ENCODE measurements at places on chromosomes 2 and 18. TPM values are rescaled to one million over a fixed set of nuclear protein-coding genes. Genes with fewer than 3 reads are reported as not detected.

DNA sequence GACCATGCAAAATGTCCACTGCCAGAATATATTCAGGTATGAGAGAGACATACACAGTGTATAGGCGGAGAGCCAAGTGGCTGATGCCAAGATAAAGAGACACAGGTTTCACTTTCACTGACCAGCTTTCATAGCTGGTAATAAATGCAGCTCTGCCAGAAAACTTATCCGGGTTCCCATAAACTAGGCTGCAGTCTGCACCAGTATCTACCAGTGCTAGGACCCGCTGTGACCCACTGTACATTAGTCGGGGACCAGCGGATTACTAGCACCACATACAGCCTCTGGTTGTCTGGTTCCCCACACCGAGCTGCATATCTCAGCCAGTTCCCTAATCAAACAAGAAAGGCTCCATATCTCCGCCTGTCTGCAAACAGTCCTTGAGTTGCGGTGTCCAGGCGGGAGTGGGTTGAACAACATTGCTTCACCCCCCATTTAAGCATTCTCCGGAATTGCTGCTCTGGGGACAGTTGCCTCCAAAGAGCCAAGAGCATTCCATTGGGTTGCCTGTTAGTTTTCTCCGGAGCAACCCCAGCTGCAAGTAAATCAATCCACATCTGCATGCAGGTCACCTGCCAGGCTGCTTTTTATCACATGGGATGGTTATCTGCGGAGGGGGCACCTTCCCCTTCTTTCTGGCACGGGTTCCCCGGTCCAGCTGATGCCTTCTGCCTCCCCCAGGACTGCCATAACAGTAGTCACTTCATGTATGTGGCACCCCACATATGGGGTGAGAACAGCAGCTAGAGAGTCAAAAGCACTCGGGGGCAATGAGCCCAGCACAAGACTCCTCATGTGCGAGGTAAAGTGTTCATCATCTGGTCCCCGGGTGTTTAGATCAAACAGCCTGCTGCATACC lies 18.0 kb upstream of the KLHL23 start:
- DNase-seq: peak; percentile 46

Gene PCARE
- total RNA-seq: not detected

DNA sequence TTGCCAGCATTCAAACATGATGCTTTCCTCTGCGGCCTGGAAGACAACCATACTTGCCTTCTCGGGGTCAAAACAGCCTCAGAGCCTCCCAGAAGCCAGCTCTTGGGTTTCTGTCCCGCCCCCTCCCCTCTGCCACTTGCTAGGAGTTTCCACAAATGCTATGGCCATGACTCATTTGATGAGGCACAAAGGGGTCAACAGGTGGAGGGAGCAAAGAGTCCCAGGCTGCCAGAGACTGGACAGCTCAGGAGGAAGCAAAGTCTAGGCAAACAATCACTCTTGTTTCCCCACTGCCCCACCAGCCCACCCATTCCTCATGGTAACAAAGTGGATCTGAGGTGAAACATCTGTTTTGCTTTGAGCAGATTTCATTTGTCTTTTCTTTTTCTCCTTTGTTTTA lies 551.1 kb downstream of the TNS1 start:
- DNase-seq: peak; percentile 76

- peak; percentile 59 for DNase-seq
Observed at GRCh38 chr18:3605954-3606443, 156.0 kb downstream of the TGIF1 start.

DNA sequence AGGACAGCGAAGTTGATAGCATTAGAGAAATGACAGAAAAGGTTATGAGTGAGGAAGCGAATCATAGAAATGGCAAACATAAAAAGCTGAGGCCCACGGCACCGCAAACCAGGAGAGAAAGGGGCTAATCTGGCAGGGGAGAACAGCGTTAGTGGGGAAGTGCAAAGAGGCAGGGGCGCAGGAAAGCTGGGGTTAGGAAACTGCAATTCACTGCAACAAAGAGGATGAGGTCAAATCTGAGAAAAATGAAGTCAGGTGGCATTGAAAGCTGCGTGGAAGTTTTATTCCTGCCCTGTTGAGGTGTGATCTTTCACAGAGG lies 653 bp upstream of the ABI2 start:
- DNase-seq: no peak

DNA sequence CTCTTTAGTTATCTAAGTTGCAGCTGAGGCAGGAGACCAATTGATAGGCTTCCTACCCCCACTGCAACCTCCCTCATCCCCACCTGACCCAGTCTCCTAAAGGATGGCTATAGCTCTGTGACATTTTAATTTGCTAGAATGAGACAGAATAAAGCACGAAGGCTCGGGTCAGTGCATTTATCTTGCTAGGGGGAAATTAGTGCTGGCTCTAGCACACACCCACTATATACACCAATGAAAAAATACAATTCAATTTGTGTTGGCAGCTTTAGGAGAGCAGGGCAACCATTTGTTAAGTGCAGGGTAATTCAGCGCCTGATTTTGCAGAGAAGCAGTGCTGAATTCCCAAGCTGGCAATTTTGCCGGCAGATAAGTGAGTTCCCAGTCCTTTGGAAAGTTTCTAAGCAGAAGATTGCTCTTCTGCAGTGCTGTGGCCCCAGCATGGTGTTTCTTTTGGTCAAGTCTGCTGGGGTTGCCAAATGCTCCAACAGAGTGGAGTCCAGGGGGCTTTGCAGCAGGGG lies 346.0 kb downstream of the ALK start:
- no peak for DNase-seq

DNA sequence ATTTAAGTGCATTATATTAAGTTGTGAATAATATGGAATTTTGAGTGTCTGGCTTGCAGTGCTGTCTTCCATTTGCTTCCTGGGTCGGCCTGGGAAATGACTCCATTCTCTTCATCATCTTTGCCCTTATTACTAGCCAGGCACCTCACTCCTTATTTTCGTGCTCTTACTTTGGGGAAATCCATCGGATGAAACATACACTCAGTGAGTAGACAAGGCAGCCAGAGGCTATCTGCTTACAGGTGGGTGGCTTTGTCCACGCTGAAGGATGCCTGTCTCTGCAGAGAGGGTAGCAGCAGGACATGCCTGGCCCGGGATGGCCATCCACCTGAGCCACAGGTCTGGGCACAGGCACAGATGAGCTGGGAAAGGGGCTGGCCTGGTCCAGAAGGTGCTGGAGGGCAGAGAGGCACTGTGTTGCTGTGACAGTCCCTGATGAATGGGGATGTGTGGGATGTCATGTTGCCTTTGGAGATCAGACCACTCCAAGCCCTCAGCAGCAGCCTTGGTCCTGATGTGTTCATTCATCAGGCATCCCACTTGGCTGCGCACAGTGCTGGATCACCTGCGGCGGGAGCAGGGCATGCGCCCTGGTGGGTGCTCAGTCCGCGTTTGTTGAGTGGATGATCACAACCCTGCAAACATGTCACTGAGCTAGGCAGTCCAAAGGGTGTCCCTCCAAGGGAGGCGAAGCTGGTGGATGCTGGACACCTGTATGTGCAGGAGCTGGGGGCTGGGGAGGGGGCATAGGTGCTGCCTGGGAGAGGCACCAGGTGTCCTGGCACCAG lies 236.0 kb downstream of the LDLRAD4 start:
- no peak for DNase-seq

Gene CERKL
- total RNA-seq: not detected

- no peak for DNase-seq
Observed at GRCh38 chr2:188903740-188904139, 70.4 kb upstream of the COL3A1 start.

Gene CPLX4
- not detected for total RNA-seq

GRCh38 chr2:219433666-219434467 lies 776 bp upstream of the SPEG start:
- peak; percentile 40 for DNase-seq

- DNase-seq: no peak
Observed at GRCh38 chr2:45255563-45255962, 246.3 kb upstream of the SIX2 start.

Gene PNPT1
- 36.1 TPM for total RNA-seq

DNA sequence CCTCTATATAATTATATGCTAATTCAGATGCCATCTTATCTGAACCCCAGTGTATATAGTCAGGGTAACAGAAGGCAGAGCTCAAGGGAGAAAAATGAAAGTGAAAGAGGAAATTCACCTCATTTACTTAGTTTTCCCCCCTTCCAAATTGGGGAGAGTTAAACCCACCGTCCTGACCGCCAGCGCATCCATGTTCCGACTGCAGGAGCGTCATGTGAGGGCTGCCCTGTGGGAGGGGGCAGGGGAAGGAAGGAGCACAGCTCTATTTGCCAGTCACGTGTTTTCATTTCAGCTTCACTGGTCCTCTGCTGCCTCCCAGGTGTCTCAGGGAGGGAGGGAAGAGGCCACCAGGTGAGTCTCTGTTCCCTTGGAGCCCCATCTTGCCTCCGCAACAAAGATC lies 13.2 kb downstream of the CNNM4 start:
- DNase-seq: no peak

GRCh38 chr2:26655611-26656195 lies 14.5 kb upstream of the CIB4 start:
- DNase-seq: no peak

- DNase-seq: no peak
Observed at GRCh38 chr2:210548878-210549384, 7.5 kb upstream of the CPS1 start.

GRCh38 chr2:221405521-221405920 lies 166.6 kb downstream of the EPHA4 start:
- DNase-seq: no peak

GRCh38 chr2:150282357-150282756 lies 205.1 kb downstream of the RND3 start:
- DNase-seq: no peak

Gene ERICH2
- not detected for total RNA-seq

DNA sequence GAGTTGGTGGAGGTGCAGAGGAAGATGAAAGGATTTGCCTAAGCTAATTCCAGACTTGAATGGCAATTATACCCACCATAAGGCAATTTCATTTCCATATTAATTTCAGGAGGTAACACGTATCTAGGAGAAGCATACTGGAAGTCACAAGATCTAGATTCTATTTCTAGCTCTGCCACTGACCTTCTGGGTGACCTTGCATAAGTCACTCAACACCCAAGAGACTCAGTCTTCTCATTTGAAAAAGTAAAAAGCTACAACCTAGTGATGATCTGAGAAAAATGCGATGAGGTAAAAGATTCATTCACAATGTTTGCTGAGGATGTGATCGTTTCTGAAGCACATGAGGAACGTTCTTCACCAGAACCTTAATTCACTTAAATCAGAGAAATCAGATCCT lies 55.9 kb downstream of the GRB14 start:
- no peak for DNase-seq

DNA sequence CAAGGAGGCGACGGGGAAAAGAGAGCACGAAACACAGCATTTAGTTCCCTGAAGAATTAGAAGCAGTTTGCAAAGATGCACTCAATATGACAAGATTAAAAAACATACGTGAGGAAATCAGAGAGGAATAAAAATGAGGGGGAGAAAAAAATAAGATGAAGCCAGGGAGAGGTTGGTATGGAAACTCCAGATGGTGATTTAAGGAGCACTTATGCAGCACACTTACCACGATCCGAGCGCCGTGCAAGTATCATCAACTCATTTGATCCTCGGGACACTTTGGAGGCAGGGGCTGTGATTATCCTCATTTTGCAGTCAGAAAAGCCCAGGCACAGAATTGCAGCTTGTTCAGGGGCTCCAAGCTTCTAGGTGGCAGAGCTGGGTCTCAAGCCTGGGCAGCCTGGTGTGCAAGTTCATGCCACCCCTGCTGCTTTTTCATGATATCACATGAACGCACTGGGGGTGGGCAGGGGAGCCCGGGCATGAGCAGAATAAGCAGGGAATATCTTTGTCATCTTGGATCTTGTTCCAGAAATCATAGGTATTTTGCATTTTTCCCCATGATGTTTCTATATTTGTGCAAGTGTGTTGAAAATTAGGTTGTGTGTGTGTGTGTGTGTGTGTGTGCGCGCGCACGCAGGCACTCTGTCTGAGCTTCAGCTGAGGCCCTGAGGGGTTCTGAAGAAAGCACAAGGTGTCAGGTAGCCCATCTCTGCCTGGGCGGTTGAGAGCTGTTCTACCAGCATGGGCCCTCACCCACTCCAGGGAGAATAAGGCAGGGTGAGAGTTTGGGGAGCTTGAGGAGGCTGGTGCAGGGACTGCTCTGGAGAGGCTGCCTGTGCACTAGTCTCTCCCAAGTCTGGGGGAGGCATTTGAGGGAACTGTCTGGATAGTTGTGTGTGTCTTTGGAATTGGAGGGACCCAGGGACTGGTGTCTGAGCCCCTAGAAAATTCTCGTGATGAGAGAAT lies 25.0 kb upstream of the PDIA6 start:
- no peak for DNase-seq

Gene IL1R2
- total RNA-seq: 4.3 TPM

DNA sequence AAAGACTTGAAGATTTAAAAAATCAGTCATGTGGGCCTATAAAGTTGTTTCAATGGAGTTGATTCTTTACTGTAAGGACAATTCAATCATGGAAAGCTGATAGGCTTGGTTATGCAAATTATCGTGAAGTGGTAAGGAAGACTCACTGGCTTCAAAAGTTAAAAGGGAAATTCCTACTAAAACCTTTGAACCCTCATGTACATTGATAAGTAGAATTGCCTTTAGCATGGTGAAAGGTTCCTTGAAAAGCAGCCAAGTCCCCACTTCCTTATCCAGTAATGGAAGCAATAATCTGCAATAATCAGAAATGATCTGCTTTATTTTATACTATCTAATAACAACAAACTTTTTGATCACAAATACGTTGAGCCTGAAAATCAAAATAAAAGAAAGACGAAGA lies 14.4 kb upstream of the CCL20 start:
- no peak for DNase-seq

- DNase-seq: no peak
Observed at GRCh38 chr18:7727361-7728076, 160.4 kb downstream of the PTPRM start.

DNA sequence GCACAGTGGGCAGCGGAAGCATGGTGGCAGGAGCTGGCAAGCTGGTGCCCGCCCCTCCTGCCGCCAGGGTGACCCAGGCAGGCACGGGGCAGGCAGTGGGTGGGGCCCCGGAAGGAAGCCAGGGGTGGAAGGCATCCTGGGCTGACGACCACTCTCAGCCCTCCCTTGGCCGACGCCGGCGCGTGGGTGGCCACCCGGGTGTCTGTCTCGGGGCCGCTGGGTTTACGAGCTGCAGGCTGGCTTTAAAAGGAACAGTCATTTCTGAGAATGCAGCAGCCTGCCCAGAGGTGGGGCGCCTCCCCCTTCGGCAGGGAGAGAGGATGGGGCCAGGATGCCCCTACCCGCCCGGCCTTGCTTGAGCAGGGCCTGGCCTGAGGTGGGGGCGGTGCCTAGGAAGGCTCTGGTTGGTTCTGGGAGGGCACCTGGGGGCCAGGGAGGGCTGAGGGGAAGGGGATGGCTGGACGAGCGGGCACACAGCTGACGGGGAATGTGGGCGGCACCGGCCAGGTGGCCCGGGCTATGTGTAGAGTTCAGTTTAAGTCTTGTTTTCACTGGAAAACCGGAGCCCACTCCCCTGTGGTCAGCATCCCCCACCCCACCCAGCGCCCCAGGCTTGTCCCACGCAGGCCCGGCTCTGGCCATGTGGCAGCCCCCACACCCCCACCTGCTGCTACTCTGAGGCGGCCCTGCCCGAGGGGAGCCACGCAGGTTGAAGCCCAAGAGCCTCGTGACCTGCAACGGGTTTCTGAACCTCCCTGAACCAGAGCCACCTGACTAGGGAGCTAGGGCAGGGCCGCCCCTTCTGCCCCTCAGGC lies 6.3 kb downstream of the BOK start:
- DNase-seq: no peak

- no peak for DNase-seq
Observed at GRCh38 chr2:42464631-42465030, 29.2 kb downstream of the KCNG3 start.

GRCh38 chr2:162711832-162712540 lies 126.6 kb downstream of the KCNH7 start:
- DNase-seq: no peak
